Osteoblast (primary cell): ENCODE measurements at places on chromosomes 12 and 14. TPM values are rescaled to one million over a fixed set of nuclear protein-coding genes. Genes with fewer than 3 reads are reported as not detected.

DNA sequence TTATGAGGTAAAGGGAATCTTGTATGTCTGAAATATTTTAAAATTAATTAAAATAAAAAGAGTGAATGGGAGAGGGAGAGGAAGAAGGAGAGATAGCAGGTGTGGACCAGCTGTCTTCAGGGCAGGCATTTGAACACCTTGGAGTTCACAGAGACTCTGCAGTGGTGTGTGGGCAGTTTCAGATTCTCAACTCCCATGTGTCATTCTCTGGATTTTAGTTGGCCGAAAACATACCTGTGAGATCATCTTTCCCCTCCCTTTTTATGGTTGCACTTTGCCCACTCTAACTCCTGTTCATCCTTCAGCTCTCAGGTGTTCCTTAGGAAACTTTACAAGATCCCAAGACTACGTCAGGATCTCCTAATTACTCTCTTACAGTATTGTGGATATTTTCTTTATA lies 108.1 kb downstream of the ERC1 start:
- no peak for DNase-seq

GRCh38 chr12:10111451-10111850 lies 12.7 kb upstream of the CLEC1A start:
- DNase-seq = no peak

DNA sequence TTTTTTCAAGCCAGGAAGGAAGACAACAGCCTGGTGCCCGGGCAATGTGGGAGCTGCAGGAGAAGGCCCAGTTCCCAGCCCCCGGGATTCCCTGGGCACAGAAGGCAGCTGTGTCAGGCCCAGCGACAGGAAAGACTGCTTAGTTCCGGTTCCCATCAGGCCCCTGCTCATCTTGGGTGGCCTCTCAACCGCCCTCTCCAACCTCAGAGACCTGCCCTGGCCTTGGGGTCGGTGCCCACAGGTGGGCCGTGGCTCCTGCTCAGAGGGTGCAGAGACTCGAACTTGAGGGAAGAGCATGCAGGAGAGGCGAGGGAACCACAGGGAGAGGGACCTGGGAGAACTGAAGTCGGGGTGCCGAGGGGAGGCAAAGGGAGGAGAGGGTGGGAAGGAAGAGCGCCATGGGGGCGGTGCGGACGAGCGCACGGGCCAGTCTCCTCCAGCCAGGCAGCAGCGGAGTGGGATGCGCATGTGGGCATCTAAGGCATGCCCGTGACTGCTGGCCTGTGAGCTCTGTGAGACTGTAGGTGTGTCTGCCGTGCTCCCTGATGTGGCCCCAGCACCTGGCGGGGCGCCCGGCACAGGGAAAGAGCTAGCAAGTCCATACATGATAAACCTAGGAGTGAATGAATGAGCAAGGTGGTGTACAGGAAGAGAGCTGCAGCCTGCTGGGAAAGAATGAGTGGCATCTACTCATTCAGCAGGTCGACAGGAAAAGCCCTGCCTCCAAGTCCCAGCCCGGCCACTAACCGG lies 42.7 kb downstream of the SSH1 start:
- no peak for DNase-seq

DNA sequence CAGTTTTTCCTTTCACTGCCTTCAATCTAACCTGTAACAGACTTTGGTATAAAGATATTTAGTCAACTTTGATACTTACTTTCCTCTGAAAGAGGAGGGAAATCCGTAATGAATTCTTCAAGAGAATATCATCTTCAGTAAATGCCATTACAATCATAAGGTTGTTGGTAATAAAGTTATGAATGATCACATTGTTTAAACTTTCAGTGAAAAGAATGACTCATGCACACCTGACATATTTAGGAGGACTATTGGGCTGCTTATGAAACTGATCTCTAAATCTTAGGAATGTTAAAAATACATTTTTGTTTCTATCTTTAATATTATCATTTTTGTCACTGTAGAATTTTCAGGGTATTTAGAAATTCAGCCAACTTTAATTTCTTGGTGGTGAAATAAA lies 474.7 kb downstream of the SLC16A7 start:
- no peak for DNase-seq

- DNase-seq = no peak
Measured at GRCh38 chr12:8887285-8887715, 27.0 kb upstream of the PHC1 start.

STYK1 gene
- total RNA-seq = under 0.01 TPM in 2 replicates

TAS2R8 gene
- under 0.01 and 0.36 TPM in 2 replicates for total RNA-seq

PDZRN4 gene
- not detected in 2 replicates for total RNA-seq
